ENCODE measurements at places on chromosomes 11 and 22. TPM values are rescaled to one million over a fixed set of nuclear protein-coding genes. Genes with fewer than 3 reads are reported as not detected.

DNA sequence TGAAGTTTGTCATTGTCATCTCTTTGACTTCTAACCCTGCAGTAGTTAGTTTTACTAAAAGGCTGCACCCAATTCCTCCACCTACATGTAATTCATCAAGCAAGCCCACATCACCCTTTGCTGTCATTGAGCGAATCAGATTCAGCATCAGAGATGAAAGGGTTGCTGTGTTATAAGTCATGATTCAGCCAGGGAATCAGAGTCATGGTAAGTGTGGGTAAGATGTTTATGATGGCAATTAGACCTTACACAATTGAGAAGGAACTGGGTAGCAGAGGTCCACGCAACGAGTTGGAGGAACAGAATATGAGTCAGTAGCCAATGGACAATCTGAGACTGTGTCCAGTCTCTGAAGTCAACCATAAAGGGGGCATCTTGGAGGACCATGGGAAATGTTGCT, 162.8 kb upstream of the SNX19 start:
- DNase-seq = no peak
- H3K4me3 ChIP-seq = no peak overlapping the region
- no peaks in the 10 kb centered on the region for H3K36me3 ChIP-seq
- H3K4me1 ChIP-seq = no peaks in the 10 kb centered on the region

The CNGA4 gene
- 0.68 TPM for total RNA-seq

The GLB1L2 gene
- 5.5 TPM for total RNA-seq

DNA sequence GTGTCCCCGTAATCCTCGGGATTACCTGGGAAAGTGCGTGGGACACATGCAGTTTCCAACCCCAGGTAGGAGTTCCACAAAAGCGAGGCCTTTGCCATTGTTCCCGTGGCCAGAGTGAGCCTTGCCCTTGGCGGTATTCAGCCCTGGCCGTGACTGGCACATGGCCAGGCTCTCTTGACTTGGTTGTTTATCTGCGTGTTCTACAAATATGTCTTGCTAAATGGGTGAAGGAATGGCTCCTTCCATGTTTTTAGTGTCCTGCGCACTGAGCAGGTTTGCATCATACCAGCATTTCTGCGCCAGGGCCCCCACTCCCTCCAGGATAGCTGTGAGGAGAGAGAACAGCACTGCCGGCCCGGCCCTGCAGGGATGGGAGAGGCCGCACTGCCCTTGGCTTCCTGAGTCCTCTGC, 20.0 kb downstream of the POLR3H start:
- H3K27me3 ChIP-seq = no peaks in the 10 kb centered on the region
- peak overlapping the region; percentile 63 for H3K27ac ChIP-seq
- peaks cover 10% of the 10 kb centered on the region for H3K36me3 ChIP-seq
- no peak for DNase-seq

DNA sequence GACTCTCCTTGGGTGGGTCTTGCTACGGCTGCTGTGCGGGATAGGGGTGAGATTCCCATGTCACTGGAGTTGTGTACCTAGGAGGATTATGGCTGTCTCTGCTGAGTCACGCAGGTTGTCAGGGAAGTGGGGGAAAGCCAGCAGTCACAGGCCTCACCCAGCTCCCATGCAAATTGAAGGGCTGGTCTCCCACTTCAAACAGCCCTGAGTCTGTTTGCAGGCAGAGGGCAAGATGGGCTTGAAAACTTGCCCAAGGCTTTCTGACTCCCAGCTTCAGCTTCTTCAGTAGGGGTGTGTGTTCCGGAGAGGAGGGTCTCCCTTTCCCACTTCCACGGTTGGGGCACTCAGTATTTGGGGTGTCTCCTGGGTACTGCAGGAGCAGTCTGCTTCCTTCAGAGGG, 10.9 kb upstream of the SC5D start:
- peaks cover 5% of the 10 kb centered on the region for H3K36me3 ChIP-seq
- no peak for DNase-seq
- H3K4me3 ChIP-seq = no peak overlapping the region
- peak overlapping the region; percentile 27 for H3K27ac ChIP-seq

The ADAMTS8 gene
- 0.10 TPM for total RNA-seq

The DAGLA gene
- total RNA-seq = 7.8 TPM

Measured in type B pancreatic cell (in vitro differentiated cells).